A549 treated with Mapracorat at 1 μM for 4 hours (cell line): ENCODE measurements at places on chromosomes 16 and 17. TPM values are rescaled to one million over a fixed set of nuclear protein-coding genes. Genes with fewer than 3 reads are reported as not detected.

Gene SPNS2
- 7.6 to 15.2 TPM (median 10.6 TPM) in 5 replicates for total RNA-seq

Gene PITPNM3
- total RNA-seq, result 1.7 to 2.8 TPM (median 2.2 TPM) in 5 replicates

Gene KCNH6
- not detected in 5 replicates for total RNA-seq

Gene KRT36
- total RNA-seq, result not detected in 5 replicates
